HepG2 (cell line): ENCODE measurements at places on chromosomes 7 and 10.

GRCh38 chr10:101319241-101319915 is 34.6 kb upstream of the BTRC start:
- DNase-seq = no peak

- no peak for DNase-seq
These were observed 105.2 kb upstream of the PDLIM1 start for GRCh38 chr10:95395947-95396449.

GRCh38 chr10:68572151-68572550 is 12.0 kb downstream of the TET1 start:
- no peak for DNase-seq

DNA sequence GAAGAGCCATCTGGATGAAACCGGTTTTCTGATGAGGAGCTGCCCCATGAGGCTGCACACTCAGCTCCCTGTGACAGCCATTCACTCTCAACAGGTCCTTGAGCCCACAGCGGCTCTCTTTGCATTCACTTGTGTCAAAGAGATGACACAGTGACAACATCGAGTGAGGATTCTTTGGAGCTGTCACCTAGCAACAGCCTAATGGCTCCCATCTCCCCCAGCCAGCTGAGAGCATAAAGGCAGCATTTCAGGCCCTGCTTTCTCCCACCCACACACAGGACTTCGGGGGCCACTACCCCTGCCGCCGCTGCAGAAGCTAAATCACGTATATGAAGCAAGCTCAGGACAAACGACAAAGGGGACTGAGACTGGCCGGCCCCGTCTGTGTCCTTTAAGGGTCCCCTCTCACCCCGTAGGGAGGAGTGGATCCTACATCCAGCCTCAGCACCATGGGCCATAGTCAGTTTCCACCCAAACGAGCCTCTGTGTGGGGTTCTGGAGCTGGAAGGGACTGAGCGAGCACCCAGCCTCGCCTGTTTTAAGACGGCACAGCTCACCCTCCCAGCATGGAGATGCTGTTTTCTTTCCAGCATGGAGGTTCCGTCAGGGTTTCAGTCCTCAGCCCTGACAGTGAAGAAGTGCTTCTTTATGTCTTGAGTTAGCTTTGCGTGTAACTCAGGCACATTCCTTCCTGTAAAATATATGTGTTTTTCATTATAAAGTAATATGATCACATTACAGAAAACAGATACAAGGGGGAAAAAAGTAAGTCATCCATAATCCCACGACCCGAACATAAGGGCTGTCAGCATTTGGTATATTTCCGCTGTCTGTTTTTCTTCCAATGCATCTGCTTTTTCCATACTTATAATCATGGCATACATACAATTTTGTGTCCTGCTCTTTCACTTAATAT is 4.9 kb downstream of the CPA4 start:
- no peak for DNase-seq

- no peak for DNase-seq
These were observed 9.3 kb upstream of the PDE1C start for GRCh38 chr7:32079510-32079909.

DNA sequence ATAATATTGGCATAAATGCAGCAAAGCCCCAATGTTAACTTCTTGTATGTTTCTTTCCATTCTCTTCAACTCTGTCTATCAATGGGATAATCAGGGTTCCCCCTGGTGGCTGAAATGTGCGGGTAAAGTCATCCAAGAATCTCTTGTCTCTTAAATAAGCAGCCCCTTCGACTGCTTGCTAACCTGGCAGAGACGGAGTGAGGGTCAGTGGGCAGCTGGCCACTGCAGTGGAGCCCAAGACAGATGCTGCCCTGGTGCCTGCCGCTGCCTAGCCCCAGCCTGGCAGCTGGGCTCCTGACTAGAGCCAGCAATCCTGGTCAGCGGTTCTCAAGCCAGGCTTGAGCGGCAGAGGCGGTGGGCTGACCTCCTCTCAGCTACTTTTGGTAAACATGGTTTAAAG is 248.9 kb downstream of the COBL start:
- peak; percentile 53 for DNase-seq

DNA sequence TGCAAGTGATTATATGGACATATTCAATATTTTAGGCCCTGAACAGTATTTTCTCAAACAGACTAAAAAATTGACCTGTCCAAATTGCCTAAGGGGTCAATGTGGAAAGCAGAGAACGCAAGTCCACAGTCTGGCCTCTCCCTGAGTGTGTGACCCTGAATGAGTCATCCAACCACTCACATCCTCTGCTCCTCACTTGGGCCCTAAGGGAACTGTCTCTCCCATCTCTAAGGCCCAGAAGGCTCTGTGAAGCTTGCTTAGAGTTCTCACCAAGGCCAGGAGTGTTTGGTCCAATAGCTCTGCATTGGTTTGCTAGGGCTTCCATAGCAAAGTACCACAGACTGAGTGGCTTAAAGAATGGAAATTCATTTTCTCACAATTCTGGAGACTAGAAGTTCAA is 155.1 kb downstream of the LSM5 start:
- no peak for DNase-seq

DNA sequence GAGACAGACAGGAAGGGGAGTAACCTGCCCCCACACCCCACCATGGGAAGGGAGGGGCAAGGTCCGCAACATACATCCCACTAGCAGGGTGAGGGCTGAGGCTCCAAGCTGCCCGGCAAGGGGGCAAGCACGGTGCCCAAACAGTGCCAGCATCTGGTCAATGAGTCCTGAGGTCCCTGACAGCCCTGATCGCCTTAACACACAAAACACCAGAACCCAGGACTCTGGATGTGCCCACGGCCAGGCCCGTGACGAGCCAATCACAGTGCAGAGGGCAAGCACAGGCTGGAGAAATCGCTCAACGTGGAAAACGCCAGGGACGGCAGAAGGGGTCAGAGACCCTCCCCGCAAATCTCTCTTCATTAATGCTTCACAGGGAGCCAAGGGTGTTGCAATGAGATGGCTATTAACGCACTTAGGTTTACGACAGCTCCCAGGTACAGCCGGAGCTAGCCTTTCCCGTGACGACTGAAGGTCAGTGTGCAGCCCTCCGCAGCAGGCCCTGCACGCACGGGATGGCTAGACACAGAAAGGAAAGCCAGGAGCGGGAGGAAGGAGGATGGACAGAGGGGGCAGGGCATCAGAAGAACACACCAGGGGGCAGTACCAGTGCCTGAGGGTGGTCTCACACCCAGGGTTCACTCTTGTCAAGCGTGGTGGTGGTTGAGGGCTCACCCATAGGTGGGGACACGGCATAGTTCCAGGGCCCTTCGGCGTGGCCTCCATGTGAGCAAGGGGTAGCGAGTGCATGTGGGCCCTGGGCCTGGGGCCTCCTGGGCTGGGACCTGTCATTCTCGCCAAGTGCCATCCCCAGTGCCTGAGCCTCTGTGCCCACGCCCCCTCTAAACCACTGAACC is 220.5 kb downstream of the MAD1L1 start:
- no peak for DNase-seq

DNA sequence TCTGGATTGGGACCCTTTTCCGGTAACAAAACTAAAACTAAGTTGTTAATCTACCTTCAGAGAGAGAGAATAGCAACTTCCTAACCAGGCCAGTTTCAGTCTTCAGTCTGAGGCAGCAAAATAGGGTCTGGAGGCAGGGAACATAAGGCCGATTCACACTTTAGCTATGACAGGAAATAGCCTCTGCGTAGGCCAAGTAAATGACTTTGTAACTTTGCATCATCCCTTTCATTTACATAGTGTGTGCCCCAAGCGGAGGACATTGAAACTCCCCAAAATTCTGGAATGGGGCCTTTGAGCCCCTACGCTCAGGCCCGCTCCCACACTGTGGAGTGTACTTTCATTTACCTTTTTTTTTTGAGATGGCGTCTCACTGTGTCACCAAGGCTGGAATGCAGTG is 1.7 kb upstream of the UPP1 start:
- DNase-seq = no peak
